ENCODE measurements at places on chromosomes 5 and 9.

GRCh38 chr5:133875179-133875578 is 93.2 kb downstream of the C5orf15 start:
- no peak for DNase-seq

DNA sequence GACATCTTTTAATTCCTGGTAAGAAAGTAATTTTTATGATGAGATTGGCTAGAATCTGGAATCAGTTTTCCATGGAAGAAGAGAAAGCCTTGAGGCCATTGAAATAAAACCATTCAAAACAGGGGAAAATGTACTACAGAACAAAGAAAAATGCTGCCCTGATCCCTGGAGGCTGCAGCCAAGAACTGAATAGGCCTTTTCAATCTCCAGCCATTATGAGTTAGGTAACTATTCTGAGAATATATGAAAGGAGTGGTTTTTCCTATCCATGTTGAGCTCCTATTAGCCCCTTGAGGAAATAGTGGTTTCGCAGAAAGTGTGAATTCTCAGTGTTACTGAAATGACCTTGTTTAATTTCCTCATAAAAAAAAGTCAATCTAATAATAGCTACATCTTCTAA is 408.5 kb upstream of the GRAMD2B start:
- no peak for DNase-seq

GRCh38 chr9:74958587-74958986 is 5.9 kb upstream of the C9orf40 start:
- DNase-seq = no peak

DNA sequence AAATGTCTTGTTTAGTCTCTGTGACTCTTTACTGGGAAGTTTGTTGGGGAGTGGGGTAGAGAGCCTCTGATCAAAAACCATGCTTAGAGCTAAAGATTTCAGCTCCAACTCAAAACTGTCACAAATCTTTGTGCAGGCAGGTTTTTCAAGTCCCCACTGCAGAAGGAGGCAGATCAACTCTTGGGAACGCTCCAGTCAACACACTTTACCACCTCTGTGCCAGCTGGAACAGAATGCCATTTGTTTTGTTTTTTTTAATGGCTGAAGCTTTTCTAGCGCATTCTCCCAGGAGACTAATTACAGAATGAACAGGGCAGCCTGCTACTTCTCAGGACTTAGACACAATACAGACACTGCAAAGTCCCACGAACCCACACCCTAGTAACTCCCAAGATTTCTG is 17.9 kb upstream of the LHX6 start:
- no peak for DNase-seq

- no peak for DNase-seq
Observed at GRCh38 chr5:11504886-11505193, 399.4 kb downstream of the CTNND2 start.

- DNase-seq = peak; percentile 46
Observed at GRCh38 chr5:95644351-95645042, 2.1 kb upstream of the RFESD start.

DNA sequence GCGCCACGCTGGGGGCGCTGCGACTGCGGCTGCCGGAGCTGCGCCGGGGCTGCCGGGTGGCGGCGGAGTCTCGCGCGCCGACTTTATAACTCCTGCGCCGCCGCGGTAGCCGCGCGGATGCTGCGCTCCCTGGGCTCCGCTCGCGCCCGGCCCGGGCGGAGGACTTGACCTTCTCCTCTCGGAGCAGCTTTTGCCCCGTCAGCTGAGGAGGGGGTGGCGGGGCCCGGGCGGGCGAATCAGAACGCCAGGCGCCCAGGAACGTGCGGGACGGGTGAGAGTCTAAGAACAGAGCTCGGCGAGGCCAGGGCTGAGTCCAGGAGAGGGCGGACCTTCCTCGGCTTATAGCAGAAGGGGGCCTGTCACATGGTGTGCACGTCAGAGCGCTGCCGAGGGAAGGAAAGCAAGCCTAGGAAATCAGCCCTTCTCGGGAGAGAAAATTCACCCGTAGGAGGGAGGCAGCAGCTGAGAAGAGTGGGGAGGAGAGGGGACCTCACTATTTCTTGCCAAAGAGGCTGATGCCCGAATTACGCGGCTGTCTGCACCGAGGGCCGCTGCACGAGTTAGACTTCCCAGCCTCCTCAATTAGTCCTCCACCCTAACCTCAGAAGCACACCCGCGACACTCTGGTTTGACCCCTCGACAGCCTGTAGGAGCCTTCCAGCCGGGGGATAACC is at the start of gene FOXD1:
Gene FOXD1 (minus strand): TSS at position 315 of the 674 bp plus-strand sequence. CDS start 415 bp downstream, outside the sequence.
- DNase-seq = peak; percentile 41

GRCh38 chr9:35688558-35689541 is 875 bp downstream of the TPM2 start:
- no peak for DNase-seq

GRCh38 chr5:16930496-16930895 is 5.6 kb downstream of the MYO10 start:
- no peak for DNase-seq

DNA sequence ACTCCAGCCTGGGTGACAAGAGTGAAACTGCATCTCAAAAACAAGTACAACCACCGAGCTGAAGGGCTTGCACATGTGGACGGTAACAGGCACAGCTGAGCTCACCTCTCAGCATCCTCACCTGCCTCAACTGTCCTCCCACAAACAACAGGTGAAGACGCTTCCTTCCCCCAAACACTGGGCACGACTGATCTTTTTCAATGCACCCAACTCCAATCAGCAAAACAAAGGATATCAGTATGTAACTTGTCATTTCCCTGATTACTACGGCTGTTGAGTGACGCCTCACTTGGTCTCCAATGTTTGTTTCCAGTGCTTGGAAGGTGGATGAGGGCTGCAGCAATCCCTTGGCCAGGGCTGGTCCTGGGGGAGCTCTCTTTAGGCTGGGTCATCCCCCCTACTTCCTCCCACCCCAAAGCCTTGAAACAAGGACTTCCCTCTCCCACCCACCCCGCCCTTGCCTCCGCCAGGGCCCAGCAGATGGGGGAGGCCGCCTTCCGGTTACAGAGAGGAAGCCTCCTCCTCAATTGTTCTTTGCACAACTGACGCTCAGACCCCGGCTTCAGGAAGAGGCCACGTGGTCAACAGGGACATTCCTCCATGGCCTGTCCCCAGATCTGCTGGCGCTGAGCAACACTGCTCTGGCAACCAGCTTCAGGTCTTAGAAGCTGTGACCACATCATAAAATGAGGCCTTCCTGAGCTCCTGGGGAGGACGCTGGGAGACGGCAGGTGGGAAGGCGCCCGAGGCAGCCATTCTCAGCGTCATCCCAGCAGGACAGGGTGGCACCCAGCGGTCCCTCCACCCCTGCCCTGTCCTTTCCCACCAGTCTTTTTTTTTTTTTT is 5.9 kb downstream of the FAM78A start:
- DNase-seq = peak; percentile 68

DNA sequence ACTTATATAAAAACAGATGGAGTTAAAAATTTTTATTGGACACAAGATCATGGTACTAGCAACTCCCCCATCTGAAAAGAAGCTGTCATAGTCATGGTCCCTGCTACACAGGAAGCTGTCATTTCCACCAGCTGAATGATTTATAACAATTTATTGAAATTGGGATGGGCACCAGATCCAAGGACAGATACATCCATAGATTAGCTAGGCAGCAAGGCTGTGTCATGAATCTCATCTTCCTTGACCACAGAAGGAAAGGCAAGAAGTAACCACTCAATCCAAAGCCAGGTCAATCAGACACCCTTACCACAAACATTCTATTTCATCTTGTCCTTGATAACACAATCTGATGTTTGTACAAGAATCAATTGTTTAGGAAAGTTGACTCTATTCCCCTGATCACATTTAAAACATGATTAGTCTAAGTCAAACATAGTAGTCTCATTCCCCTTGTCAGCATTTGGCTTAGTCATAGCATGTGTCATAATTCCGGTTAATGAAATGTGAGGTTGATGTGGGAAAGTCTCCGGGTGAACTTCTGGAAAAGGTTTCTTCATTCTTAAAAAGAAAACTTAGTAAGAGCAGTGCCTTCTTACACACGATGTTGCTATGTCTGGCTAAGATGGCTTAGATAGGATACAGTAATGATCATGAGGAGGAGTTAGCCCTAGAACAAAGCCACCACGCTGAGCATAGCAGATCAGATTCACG is 462.6 kb upstream of the PAPPA start:
- DNase-seq = no peak

DNA sequence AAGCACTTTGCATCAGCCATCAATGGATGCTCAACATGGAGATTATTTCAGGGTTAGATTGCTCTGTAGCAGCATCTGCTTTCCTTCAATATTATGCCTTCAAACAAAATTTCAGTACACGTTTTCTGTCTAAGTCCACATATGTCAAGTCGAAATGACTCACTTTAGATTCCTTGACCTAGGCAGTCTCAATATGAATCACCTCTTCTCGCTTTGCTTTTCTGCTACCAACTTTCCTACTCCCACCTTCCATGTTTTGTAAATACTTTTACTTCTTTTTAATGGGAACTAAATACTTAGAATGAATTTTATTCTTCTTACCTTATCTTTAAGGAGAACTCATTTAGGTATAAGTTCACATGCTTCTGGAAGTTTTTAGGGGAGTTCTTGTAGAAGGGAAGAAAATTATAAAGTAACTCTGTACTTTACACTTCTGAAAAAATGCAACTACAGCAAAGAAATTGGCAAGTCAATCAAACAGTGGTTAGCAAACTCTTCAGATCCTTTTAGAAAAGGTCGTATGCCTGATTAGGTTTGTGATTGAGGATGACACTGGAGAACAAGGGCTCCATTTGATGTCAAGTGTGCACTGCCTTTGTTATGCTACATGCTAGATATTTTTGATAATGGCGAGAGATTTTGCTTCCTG is 478.5 kb upstream of the SMARCA2 start:
- DNase-seq = no peak

DNA sequence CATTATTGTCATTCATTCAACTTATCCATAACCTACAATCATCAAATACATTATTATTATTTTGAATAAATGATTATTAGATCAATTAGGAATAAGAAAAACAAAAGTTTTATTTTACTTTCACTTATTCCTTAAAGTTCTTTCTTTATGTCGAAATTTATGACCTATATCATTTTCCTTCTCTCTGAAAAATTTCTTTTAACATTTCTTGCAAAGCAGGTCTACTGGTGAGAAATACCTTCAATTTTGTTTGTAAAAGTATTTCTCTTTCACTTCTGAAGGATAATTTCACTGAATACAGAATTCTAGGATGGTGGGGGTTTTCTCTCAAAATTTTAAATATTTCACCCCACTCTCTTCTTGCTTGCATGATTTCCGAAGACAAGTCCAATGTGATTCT is 2.6 kb upstream of the CCNI2 start:
- no peak for DNase-seq

DNA sequence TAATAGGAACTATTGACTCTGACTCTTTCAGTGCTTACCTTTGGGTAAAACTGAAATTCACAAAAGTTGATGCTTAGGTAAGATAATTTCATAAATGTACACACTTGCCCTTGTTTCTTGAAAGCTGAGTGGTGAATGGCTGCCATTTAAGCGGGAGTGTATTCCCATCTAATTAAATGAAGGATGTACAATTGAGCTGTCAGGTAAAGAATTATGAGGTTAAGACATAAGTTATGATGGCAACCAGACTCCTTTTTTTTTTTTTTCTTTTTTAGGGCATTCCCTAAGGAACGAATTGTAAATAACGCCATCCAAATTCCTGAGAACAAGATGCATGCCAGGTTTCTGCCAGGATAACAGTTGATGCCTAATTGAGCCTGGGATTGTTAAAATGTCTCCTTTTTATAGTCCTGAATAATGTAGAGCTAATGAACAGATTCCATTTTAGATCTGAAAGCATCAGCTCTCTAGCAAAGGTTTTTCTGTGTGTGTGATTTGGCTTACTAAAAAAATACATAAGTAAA is 199.7 kb downstream of the ISL1 start:
- DNase-seq = no peak

DNA sequence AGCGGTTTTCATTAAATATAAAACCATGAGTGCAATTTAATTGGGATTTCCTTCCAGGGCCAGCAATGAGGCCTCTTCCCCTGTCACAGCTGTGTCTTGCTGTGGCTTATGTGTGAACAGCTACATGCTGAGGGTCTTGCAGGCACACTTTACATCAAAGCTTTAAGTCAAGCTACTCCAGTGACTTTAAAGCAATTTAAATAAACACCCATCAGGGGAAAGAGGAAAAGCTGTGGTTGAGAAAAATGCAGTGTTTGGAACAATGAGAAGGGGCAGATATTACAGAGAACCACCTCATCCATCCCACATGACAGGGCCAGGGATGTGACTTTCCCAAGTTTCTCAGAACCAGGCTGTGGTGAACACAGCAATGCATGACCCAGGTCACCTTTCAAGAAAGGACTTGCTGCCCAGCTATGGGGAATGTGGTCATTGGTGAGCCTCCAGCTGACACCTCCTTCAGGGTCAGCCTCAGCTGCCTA is 115.9 kb upstream of the LPAR1 start:
- no peak for DNase-seq

GRCh38 chr5:143938230-143938629 is 126.3 kb downstream of the HMHB1 start:
- DNase-seq = no peak

DNA sequence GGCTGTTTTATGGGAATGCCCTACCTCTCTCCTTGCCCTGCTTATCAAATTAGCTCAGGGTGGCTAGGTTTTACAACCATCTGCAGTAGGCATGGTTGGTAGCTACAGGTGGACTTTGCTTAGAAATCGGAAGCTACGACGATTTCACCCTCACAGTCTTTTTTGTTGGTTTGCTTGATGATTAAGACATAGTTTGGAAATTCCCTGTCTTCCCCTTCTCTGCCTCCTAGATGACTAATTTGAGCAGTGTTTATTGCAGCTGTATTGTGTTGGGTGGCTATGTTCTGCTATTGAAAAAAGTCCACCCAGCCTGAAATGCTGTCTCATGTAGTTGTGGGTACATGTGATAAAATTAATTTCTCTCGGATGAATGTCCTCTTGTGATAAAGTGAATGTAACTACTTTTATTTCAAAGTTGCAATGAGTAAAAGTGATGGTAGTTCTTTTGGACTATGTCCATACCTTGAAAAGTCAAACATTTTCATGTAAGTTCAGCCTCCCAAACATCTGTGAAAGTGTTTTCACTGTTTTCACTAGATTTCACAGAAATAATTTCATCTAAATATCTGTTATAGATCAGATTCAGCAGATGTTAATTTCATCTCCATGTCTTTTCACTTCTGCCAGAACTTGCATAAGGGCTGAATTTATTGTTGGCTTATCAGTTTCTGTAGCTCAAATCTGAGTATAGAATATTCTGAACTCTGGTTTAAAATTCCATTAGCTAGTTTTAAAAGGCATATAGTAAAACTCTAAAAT is 37.3 kb upstream of the FYB1 start:
- peak; percentile 20 for DNase-seq

DNA sequence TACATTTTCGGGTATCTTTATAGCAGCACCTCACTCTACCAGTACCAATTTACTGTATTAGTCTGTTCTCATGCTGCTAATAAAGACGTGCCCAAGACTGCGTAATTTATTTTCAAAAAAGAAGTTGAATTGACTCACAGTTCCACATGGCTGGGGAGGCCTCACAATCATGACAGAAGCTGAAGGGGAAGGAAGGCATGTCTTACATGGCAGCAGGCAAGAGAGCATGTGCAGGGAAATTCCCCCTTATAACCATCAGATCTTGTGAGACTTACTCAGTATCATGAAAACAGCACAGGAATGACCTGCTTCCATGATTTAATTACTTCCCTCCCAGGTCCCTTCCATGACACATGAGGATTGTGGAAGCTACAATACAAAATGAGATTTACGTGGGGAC is 602.6 kb upstream of the DAB2 start:
- no peak for DNase-seq

- no peak for DNase-seq
Observed at GRCh38 chr5:39440958-39441624, 16.3 kb upstream of the DAB2 start.

- no peak for DNase-seq
Observed at GRCh38 chr9:124792257-124793014, 15.5 kb downstream of the OLFML2A start.

GRCh38 chr5:17976404-17976803 is 342.1 kb downstream of the TAF11L14 start:
- no peak for DNase-seq
